ENCODE measurements at places on chromosomes 4 and X. TPM values are rescaled to one million over a fixed set of nuclear protein-coding genes. Genes with fewer than 3 reads are reported as not detected.

GRCh38 chrX:42602136-42602535, 175.8 kb downstream of the PPP1R2C start:
- DNase-seq, result no peak
- H3K27me3 ChIP-seq, result no peaks in the 10 kb centered on the region
- no peaks in the 10 kb centered on the region for H3K36me3 ChIP-seq
- H3K27ac ChIP-seq, result no peak overlapping the region
- H3K4me1 ChIP-seq, result no peaks in the 10 kb centered on the region

DNA sequence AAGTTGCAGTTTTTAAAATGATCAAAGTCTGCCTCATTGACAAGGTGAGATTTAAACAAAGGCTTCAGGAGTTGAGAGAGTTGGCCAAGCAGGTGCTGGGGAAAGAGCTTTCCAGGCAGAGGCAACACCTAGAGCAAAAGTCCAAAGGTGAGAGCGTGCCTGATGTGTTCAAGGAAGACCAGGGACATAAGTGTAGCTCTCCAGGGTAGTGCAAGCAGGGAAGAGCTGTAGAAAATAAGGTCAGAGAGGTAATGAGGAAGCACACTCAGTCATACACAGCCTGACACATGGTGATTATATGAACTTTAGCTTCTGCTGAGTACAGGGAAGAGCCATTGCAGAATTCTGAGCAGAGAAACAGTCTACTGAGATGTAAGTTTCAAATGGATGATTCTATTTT, 265.0 kb upstream of the NWD2 start:
- no peak overlapping the region for H3K4me3 ChIP-seq
- H3K4me1 ChIP-seq, result no peaks in the 10 kb centered on the region
- DNase-seq, result no peak

GRCh38 chr4:55032788-55033187, 92.6 kb downstream of the KDR start:
- H3K4me3 ChIP-seq, result no peak overlapping the region
- H3K4me1 ChIP-seq, result no peaks in the 10 kb centered on the region
- H3K27ac ChIP-seq, result no peak overlapping the region
- no peaks in the 10 kb centered on the region for H3K36me3 ChIP-seq
- no peak for DNase-seq
- H3K27me3 ChIP-seq, result peaks cover 2% of the 10 kb centered on the region

- no peak for DNase-seq
- H3K27ac ChIP-seq, result no peak overlapping the region
- no peaks in the 10 kb centered on the region for H3K27me3 ChIP-seq
- H3K4me3 ChIP-seq, result no peak overlapping the region
- H3K4me1 ChIP-seq, result no peaks in the 10 kb centered on the region
Measured at GRCh38 chr4:168885400-168885799, 124.7 kb downstream of the CBR4 start.

DNA sequence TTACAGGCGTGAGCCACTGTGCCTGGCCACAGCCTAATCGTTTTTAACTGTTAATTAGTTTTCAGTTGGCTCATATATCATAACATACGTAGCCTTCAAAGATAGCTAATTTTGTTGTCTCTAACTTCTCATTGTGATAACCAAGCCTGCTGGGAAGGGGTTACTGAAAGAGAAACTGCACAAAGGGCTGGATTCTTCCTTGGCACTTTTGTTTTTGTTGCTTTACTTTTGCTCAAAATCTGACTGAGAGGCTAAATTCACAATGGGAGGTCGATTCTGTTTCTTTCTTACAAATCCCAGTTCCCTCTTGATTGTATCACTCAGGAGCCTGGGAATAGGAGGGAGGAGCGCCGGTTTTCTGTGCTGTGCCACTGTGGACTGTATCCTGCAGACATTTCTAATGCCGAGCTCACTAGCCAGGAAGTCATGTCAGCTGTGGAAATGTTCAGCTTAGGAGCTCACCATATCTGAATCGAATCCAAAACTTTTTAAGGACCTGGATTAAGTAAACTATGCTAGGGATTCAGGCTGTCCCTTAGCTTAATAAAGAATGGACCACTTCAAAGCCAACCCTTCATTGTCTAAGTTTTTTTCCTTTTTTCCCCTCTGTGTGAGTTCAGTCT, 120.5 kb upstream of the FAT1 start:
- peaks cover 41% of the 10 kb centered on the region for H3K4me1 ChIP-seq
- no peaks in the 10 kb centered on the region for H3K36me3 ChIP-seq
- H3K27me3 ChIP-seq, result no peaks in the 10 kb centered on the region
- peak; percentile 85 for DNase-seq
- H3K4me3 ChIP-seq, result no peak overlapping the region

- H3K4me3 ChIP-seq, result no peak overlapping the region
- H3K27me3 ChIP-seq, result no peaks in the 10 kb centered on the region
- H3K27ac ChIP-seq, result no peak overlapping the region
- H3K4me1 ChIP-seq, result no peaks in the 10 kb centered on the region
- DNase-seq, result no peak
Measured at GRCh38 chrX:133544115-133544514, 128.8 kb upstream of the GPC4 start.

Gene COL25A1
- 0.03 TPM for polyA plus RNA-seq

Gene SSX4
- not detected for polyA plus RNA-seq

Gene BEND4
- polyA plus RNA-seq, result 0.01 TPM

GRCh38 chr4:100848841-100849240, 331.0 kb upstream of the EMCN start:
- H3K36me3 ChIP-seq, result no peaks in the 10 kb centered on the region
- no peaks in the 10 kb centered on the region for H3K4me1 ChIP-seq
- no peak for DNase-seq
- no peak overlapping the region for H3K4me3 ChIP-seq

All from endothelial cell of umbilical vein (primary cell).